Stimulated activated CD8-positive, alpha-beta memory T cell treated with anti-CD3 and anti-CD28 coated beads, Interleukin-7, amount 100 ng/mL, for 1 hour (primary cell): ENCODE measurements at places on chromosomes 3 and 15.

DNA sequence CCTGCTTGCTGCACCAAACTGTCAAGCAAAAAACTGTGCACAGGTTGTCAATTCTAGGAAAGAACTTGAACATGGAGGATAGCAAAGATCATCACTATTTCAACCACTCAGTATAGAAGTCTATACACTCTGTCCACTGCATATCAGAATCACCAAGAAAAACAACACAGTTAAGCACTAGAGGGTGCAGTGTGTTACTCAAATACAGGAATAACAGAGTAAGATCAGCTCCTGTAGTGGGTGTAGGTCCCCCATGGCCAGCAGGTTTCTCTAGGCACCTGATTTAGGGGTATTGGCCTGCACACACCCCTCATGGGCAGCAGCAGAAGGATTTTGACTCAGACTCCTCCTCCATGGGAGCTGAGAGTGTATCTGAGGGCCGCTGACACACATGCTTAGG lies 464.1 kb downstream of the EPHA6 start:
- no peak for DNase-seq

- DNase-seq: no peak
Measured at GRCh38 chr3:159807137-159808040, 181.2 kb upstream of the IL12A start.

DNA sequence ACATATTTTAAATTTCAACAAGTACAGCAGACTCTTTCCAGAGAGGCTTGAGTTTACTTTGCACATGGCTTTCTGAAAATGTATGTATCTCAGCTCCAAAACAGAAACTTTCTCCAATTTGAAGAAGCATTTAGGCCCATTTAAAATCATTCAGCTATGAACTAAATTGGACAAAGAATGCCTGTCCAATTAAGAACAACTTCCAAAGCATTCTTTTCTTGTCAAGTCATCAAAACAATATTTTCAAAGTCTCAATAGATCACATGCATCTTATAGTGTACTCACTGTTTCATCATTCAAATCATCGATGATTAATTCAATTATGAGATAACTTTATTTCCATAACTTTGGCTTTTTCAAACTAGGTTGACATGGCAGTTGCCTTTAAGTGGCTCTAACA lies 95.2 kb downstream of the KBTBD8 start:
- DNase-seq: no peak

DNA sequence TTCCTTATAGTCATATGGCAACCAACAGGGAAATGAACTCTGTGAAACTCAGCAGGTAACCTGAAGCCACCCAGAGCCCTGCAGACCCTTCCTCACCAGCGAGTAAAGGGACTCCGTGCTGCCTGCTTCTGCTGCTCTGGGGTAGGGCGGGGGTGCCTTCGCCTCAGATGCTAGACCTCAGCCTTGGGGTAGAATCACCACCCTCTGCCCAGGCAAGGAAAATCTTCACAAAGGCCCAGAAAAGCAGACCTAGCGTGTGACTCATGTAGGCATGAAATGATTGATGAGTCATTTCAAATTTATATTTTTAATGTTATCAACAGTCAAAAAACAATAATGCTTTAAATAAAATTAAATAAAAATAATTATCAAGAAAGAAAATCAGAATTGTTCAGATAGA lies 6.6 kb downstream of the STIMATE start:
- no peak for DNase-seq

DNA sequence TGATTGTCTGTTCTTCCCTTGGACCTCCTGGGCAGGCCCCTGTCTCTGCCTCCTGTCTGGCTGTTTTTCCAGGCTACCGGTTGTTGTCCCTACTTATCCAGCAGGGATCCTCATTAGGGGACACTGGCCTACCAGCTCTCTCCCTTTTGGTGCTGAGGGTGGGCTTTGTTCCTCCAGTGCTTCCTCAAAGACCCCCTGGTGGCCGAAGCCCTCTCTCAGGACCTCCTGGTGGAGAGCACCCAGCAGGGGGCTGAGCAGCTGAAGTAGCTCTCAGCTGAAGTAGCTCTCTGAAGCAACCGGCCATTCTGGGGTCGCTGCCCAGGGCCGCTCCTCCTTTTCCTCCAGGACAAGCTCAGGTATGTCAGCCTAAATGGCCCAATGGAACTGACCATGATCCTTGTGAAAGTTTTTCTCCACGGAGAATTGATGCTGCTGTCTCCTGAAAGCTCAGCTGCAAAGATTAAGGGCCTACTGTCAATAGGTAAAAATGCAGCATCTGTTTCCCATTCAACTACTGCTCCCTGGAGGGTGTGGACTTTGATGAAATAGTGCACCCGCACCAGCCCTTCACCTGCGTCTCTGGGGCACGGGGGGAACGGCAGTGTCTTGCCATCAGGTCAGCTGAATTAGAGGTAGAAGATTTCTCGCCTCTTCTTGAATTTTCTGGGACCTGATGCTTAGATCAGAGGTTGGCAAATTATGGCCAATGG lies 27.6 kb downstream of the ARNT2 start:
- no peak for DNase-seq

DNA sequence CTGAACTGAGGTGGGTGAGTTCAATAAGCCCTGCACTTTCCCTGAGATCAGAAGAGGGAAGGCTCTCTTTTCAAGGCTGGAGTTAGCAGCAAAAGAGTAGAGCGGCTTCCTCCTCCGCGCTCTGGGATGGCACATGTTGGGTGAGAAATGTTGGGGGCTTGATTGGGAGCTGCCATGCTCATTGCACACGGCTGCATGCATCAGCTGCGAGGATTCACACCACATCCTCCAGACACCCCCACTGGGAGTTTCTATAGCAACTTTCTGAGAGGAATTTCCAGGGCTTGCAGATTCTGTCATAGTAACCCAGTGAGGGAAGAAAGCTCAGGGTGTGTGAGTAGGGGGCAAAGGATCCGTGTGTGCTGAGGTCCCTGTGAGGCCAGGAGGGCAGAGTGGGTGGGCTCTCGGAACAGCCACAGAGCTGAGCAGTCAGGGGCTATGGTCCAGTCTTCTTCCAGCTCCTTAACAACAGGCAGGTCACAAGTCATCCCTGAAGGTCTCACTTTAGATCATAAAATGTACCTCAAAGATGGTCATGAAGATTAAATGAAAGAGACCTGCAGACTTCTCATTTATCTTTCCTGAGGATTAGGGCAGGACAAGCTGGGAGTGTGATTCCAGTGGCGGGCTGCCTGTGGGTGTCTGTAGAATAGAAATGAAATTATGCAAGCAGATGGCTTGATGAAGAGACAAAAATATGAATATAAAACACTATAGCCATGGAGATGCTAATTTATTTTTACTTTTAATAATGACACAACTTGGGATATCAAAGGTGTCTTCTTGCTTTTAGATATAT lies 75.7 kb upstream of the CHRNA7 start:
- DNase-seq: no peak

DNA sequence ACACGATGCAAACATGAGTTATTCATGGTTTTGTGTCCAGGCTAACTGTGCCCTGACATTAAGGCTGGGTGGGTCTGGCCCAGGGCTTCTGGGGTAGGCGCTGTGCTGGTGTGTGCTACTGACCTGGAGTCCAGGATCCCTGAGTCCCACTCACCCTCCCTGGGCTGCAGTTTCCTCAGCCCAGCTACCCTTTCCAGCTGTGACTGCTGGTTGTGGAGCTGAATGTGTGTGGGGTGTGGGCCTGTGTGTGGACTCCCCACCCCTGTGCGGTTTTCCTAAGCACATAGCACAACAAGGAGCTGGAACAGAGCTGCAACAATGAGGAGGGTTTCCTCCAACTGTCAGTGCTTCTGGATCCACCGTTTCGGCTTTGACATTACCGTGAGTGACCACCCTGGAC lies 38.0 kb downstream of the SMAD3 start:
- no peak for DNase-seq

DNA sequence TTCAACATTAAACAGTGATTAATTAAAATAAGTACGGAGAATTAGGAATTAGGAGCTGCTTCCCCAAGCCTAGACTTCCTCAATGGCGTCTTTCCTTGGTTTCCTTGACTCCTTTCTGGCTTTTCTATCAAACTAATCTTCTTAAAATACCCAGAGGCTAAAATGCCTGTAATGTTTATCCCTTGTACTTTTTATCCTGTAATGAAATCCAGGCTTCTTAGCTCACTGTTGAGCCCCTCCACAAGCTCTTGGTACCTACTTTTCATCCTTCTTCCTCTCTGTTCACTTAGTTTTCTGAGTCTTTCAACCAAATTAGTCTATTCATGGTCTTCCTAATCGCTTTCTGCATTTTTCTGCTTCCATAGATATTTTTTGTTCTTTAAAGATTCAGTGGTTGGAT lies 6.9 kb upstream of the UBE2E1 start:
- no peak for DNase-seq

DNA sequence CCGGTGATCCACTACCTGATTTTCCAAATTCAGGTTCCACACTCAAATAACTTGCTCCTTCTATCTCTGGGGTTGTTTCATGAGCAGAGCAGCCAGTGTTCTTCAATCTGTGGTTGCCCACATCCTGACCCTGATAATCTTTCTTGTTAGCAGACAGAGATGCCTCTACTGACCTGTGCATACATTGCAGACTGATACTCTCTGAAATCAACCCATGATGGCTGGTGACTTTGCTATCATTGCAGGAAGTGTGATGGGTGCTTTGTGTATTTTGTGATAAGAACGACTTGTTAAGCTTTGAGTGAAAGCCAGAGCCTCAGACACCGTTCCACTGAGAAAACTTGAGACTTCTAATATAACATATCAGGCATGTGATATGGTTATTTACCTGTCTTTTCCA lies 39.9 kb downstream of the GATM start:
- DNase-seq: peak; percentile 0

GRCh38 chr3:183260167-183260904 lies 7.3 kb downstream of the B3GNT5 start:
- no peak for DNase-seq

DNA sequence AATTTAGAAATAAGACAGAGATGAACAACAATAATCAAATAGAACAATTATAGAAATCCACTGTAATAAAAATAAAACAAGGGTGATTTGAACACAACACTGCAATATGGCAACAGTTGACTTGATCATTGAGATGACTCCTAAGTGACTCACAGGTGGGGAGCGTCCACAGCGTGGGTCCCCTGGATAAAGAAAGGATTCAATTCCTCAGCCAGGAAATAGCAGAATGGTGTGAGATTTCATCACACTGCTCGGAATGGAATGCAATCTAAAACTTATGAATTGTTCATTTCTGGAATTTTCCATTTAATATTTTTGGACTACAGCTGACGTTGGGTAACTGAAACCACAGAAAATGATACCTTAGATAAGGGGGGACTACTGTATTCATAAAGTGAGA lies 82.0 kb downstream of the CNTN3 start:
- DNase-seq: no peak

DNA sequence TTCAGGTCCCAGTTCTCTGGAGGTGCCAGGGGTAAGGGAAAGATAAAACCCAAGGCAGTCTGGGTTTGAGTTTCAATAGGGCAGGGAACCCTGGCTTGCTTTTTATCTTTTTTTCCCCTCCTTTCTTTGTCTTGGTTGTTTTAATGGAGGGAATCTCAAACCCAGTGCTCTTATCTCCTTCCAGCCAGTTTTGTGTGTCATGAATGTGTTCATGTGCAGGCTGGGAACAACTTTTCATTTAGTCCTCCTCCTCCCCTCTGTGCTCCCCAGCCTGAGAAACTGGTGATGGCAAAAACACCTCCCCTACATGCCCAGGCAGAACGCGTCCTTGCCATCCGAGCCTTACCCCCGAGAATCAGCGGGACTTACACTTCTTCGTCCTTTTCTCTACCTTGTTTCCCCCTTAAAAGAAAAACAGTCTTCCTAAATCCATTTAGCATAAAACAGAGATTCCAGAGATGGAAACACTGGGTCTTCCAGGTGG lies 10.9 kb downstream of the SEMA3G start:
- DNase-seq: no peak

DNA sequence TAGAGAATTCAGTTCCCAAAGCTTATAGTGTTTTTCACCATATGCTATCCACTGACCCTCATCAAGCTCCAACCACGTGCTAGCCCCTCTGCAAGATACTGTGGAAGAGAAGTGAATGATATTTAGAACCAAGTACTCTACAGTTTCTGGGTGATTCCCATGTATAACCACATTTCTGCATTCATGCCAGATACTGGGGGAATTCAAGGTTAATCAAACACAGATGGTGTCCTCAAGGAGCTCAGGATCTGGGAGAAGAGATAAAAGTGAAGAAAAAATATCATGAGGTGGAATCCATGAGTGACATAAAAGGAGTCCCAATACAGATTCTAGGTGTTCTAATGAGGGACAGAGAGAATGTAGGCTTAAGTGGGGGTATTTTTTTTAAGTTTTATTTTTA lies 195.8 kb downstream of the FHIT start:
- no peak for DNase-seq

DNA sequence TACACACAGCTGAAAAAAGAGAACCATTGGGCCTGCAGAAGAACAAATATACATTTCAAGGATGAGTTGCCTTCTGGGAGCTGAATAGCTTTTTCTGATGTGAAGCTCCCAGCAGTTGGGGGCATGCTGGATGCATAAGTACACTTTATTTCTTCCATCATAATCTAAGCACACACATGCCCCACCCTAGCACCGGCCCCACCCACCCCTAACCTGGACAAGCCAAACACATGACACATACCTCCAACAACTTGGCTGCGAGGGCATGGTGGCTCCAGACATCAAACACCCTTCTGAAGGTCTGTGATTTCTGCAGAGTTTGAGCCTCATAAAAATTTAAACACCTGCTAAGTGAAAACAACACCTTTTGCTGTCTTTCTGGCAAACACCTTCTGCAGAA lies 307.2 kb upstream of the TRIM42 start:
- no peak for DNase-seq
